ENCODE measurements at places on chromosomes 1 and 21. TPM values are rescaled to one million over a fixed set of nuclear protein-coding genes. Genes with fewer than 3 reads are reported as not detected.

Gene PHC2
- total RNA-seq = 67.7 TPM

GRCh38 chr1:201753492-201753891 is 75.5 kb upstream of the IPO9 start:
- DNase-seq = no peak

GRCh38 chr1:112637254-112638109 is 17.9 kb downstream of the CAPZA1 start:
- no peak for DNase-seq

DNA sequence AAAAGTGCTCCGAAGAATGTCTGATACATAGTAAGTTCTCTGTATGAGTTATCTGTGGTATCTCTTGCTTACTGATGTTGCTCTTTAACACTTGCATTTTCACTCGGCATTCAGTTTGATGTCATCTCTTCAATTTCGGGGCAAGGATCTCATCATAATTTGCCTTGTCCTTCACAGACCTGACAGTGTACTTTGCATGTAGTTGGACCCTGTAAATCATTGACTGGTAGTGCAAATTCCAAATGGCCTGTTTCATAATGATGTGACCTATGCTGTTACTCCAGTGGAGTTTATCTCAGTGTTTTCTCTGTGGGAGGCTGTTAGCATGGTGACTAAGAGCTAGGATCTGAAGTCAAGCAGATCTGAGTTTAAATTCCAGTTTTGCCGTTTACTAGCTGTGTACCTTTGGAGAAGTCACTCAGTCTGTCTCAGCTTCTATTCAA is 34.2 kb upstream of the ABCD3 start:
- peak; percentile 68 for DNase-seq

GRCh38 chr1:50705699-50706098 is 254.4 kb downstream of the FAF1 start:
- no peak for DNase-seq

All from Peyer's patch (tissue), 4 donors.